Activated CD4-positive, CD25-positive, alpha-beta regulatory T cell treated with anti-CD3 and anti-CD28 coated beads, Interleukin-2, amount 50 U/mL, for 72 hours (primary cell): ENCODE measurements at places on chromosomes 4 and X.

- DNase-seq = no peak
Observed at GRCh38 chr4:25588206-25588605, 67.4 kb upstream of the SLC34A2 start.

GRCh38 chr4:15428611-15429010 is 778 bp downstream of the C1QTNF7 start:
- DNase-seq = no peak

DNA sequence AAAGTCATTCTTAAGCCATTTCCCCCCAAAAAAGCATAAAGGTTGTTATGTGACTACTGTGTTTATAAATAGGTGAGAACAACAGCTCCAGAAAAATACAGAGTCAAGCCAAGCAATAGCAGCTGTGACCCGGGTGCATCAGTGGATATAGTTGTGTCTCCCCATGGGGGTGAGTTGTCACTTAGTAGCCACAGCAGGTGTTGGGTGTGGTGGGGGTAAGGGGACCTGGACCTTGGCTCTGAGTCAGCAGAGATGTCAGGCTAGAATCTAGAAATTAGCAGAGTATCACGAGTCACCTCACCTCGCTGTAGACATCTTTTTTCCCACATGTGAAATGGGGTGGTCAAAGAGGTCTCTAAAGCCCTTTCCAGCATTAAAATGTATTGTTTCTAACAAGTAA is 42.4 kb downstream of the MOSPD2 start:
- no peak for DNase-seq

GRCh38 chr4:92241094-92241493 is 62.7 kb upstream of the GRID2 start:
- DNase-seq = no peak

- DNase-seq = no peak
Observed at GRCh38 chr4:185016946-185017758, 1.1 kb upstream of the HELT start.

DNA sequence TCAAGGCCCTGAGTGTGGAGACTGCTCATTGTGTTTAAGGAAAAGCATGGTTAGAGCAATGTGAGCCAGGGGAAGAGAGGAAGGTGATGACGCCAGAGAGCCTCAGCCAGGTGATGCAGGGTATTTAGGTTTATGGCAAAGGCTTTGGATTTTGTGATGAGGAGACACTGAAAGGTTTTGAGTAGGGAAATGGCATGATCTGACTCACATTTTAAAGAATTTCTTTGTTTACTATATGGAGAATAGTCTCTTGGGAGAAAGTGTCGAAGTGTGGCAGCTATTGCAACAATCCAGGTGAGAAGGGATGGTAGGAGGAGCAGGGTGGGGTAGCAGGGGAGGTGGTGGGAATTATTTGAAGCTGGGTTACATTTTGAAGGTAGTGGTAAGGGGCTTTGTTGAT is 293.4 kb upstream of the IGFBP7 start:
- DNase-seq = no peak

- no peak for DNase-seq
Observed at GRCh38 chrX:84199688-84200087, 11.7 kb upstream of the RPS6KA6 start.

GRCh38 chrX:133888984-133889383 is 96.4 kb downstream of the GPC3 start:
- DNase-seq = no peak

DNA sequence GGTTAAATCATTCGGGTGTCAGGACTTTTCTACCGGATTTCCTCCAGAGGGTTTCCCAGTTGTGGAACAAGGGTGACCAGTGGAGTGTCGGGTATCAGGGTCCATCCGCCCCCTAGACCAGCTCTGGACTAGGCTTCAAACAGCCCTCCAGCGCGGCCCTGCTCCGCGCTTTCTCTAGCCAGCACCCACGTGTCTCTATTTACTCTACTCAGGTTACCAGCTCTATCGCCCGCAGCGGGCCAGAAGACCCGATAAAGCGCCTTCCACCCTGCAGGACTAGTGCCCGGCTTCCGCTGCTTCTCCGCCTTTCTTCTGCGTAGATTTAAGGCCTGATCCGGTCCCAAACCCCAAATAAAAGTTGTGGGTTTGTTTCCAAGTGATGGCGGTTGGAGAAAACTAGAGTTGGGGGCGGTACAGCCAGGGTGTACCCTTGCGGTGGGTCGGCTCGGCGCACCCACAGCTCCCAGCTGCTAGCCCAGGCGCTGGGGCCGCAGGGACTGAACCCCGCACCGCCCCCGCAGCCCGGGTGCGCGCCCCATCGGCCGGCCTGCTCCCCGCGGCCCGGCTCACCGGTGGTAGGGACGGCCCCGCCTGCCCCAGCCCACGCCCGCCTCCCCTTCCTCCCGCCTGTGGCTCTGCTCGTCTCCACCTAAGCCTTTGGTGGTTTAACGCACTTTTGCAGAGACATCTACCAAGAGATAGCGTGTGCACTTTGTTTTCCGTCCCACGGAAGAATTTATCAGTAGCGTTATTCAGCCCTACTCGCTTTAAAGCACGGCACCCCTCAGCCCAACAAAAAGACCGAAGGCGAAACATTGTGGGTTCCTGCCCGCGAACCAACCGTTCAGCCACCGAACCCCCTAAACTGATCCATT is 2.1 kb downstream of the LEF1 start:
- peak; percentile 82 for DNase-seq

DNA sequence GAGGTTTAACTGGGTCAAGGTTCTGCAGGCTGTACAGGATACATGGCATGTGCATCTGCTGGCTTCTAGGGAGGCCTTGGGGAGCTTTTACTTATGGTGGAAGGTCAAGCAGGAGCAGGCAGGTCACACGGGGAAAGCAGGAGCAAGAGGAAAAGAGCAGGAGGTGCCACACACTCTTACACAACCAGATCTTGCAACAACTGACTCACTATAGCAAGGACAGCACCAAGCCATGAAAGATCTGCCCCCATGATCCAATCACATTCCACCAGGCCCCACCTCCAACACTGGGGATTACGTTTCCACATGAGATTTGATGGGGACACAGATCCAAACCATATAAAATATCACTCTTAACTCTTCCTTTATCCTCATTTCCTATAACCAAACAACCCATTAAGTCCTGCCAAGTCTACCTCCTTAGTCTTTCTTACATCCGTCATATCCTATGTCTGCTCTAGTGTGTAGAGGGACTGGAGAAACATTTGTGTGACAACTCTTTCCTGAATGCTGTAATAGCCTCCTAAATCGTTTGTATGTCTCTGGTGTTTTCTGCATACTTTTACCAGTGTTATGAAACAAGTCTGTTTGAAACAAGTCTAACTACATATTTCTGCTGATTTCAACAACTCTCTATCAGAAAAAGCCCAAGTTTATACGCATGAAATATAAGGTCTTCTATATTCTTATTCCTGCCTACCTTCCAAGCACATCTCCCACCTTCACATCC is 8.3 kb upstream of the RAP2C start:
- DNase-seq = no peak

- no peak for DNase-seq
Observed at GRCh38 chr4:125231661-125232060, 83.1 kb upstream of the FAT4 start.

GRCh38 chr4:60721685-60722084 is 478.4 kb upstream of the ADGRL3 start:
- DNase-seq = no peak

GRCh38 chr4:15809058-15809457 is 30.9 kb downstream of the CD38 start:
- DNase-seq = no peak

DNA sequence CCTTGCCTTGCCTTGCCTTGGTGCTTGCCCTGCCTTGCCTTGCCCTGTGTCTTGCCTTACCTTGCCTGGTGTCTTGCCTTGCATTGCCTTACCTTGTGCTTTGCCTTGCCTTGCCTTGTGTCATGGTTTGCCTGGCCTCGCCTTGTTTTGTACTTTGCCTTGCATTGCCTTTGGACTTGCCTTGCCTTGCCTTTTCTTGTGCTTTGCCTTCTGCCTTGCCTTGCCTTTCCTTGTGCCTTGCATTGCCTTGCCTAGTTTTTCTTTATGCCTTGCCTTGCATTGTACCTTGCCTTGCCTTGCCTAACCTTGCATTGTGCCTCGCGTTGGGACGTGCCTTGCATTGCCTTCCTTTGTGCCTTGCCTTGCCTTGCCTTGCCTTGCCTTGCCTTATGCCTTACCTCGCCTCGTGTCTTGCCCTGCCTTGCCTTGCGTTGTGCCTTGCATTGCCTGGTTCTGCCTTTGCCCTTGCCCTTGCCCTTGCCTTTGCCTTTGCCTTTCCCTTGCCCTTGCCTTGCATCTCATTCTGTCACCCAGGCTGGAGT is 82.8 kb downstream of the TAB3 start:
- DNase-seq = no peak

- no peak for DNase-seq
Observed at GRCh38 chrX:14056206-14056605, 26.5 kb upstream of the GEMIN8 start.

DNA sequence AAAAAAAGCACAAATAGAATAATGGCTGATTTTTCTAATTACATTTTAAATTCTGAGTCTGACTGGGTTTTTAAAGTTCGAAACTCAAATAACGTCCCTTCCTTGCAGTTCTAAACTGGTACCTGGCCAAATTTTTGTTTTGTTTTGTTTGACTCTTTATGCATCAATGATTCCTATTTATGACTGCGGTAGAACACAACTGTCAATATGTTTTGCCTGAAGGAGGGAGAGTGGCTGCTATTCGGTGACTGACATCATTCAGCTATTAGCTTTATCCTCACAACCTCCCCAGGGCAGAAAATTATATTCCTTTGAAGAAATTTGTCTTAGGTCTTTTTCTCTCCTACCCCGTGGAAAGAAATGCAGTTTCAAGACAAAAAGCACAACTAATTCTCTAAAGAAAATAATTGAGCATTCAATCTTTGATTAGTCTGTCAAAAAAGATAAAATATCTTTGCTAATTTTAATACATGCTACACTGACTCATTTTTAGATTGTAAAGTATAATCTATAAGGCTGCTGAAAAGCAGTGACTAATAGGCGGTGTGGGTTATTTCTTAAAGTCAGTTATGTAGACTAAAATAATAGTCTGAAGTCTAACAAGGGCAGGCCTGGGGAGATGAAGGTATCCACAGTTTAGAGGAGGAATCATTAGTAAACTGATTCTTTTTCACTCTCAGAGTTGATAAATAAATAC is 61.9 kb downstream of the TMEM150C start:
- no peak for DNase-seq

GRCh38 chrX:154097003-154097588 is 421 bp downstream of the MECP2 start:
- DNase-seq = peak; percentile 60

GRCh38 chr4:38313999-38314561 is 349.9 kb upstream of the KLF3 start:
- DNase-seq = no peak

GRCh38 chrX:150635952-150636351 is 57.2 kb upstream of the MTMR1 start:
- DNase-seq = no peak

DNA sequence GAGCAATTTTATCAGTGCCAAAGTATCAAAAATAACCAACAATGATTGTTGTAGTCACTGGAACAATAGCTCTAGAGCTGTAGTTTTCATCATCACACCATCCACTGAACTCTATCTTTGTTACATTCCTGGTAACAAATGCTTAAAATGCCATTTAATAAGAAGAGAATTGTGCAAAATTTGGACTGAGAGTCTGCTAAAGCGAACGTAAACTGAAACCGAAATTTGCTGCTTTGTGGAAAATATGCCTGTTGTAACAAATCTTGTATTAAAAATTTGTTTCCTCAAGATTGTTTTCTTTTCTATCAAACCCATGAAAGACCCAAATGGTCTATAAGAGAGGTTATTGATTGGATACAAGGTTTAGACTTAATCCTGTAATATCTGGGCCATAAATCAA is 109.3 kb upstream of the TECRL start:
- no peak for DNase-seq

DNA sequence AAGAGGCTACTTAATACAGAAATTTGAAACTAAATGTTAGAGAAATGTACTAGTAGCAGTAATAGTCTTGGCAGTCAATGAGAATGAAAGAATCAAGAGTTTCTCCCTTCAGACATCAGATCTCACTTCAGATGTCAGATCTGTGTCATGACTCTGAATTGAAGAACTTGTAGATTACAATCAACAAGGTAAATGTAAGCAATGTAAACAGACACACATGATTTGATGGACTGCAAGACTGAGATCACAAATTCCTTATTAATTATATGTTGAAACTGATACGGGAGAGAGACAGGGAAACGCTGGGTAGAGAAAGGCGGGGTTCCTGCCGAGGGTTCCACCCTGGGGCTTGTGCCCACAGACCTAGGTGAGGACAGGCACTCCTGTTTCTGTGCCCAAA is 65.5 kb upstream of the HHIP start:
- no peak for DNase-seq

- no peak for DNase-seq
Observed at GRCh38 chr4:176792326-176793059, at the start of gene VEGFC. TSS of gene VEGFC (minus strand) at chr4:176792922. CDS start at chr4:176792311, 611 bp downstream.

GRCh38 chr4:4206204-4206603 is 20.5 kb downstream of the OTOP1 start:
- DNase-seq = no peak

GRCh38 chr4:173518425-173519102 is 11.5 kb downstream of the HAND2 start:
- DNase-seq = no peak

- DNase-seq = no peak
Observed at GRCh38 chrX:84956304-84956703, 47.4 kb upstream of the APOOL start.

GRCh38 chr4:188023682-188024081 is 28.1 kb downstream of the ZFP42 start:
- DNase-seq = no peak

DNA sequence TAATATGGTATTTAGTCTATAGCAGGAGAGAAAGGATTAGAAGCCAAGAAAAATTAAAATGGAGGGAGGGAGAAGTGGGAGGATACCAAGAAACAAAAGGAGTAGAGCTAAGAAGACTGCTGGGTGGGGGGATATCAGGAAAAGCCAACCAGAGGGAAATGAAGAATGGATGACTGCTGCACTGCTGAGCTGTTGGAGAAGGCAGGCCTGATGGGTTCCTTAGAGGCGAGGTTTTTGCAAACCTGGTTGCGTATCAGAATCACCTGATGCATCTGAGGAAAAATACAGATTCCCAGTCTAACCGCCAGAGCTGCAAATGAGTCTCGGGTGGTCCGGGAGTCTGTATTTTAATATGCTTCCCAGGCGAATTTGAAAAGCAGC is 1.5 kb downstream of the PGRMC1 start:
- no peak for DNase-seq

DNA sequence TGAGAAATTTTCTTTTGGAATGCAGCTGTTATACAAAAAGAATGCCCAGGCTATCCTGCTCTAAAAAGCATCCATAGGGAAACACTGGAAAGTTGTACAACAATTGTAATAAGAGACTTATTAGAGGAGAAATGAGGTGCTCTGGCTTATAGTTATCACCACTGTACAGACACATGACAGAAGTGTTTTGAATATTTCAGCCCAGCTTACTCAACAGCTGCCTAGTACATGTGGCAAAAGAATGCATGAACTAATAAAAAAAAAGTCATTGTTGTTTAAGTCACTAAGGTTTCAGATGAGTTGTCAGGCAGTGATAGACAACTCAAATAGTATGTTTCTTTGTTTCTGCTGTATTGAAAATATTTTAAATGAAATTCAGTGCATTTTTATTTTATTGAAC is 307.7 kb downstream of the GPM6A start:
- no peak for DNase-seq

DNA sequence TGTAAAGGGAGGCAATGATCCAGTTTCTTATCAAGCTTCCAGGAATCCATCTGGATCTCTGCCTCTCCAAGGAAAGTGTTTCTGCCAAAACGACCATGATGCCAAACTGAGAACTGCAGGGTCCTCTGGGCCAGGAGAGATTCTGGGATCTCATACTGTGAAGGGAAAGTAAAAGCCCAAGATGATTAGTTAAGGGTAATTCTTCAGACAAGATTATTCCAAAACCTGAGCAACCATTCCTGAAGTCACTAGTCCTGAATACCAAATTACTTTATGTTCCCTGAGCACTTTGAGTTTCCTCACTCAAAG is 42.0 kb downstream of the SRPX2 start:
- DNase-seq = no peak
